ENCODE measurements at places on chromosomes 2 and 18.

- no peak for DNase-seq
Observed at GRCh38 chr2:239523954-239524330, 123.1 kb upstream of the HDAC4 start.

- DNase-seq: no peak
Observed at GRCh38 chr2:41775366-41776025, 272.3 kb upstream of the PKDCC start.

DNA sequence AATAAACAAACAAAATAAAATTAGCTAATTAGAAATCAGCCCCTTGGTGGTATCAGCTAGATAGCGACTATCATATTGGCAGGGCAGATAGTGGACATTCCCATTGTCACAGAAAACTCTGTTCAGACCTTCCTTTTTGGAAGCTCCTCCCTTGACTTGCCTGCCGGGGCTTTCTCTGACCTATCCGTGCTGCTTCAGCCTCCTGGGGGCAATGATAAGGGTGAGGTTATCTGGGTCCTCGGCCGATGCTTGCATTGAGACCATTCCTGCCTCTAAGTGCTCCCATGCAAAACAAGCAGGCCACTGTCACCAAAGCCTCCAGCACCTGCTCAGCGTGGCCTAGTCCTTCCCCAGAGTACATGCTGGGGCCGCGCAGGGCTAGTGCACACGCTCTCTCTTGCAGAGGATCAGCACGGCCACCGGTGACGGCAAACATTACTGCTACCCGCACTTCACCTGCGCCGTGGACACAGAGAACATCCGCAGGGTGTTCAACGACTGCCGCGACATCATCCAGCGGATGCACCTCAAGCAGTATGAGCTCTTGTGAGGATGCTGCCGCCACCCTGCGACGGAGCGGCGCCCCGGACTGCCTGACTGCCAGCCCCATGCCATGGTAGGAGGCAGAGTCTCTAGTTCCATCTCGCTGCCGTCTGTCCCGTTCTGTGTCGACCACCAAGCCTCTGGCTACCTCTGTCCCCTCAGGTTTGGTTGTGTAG lies 27.4 kb downstream of the MPPE1 start:
- DNase-seq: no peak

GRCh38 chr2:31122133-31122532 lies 16.1 kb downstream of the GALNT14 start:
- DNase-seq: no peak

- no peak for DNase-seq
Observed at GRCh38 chr2:73503992-73504570, 118.4 kb downstream of the ALMS1 start.

DNA sequence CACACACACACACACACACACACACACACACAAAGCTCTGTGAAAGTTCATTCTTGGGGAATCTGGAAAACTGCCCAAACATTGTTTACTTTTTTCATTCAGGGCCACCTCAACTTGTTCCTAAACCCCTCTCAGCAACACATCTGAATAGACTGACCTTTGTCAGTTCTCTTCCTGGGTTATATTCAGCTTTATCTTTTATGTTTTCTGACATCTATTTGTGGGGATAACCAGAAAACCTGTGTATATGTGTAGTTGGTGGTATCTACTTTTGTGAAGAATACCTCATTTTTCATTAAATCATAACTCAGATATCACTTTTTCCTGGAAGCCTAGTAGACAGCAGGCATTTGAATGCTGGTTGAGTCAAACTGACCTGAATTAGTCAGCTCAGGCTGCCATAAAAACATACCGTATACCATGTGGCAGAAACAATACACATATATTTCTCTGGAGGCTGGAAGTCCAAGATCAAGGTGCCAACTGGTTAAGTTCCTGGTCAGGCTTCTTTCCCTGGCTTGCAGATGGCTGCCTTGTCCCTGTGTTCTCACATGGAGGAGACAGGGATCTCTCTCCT lies 11.0 kb upstream of the RNF144A start:
- DNase-seq: no peak

- no peak for DNase-seq
Observed at GRCh38 chr2:99878581-99879350, 263.6 kb downstream of the AFF3 start.

GRCh38 chr2:98295275-98295674 lies 51.0 kb upstream of the CNGA3 start:
- no peak for DNase-seq

GRCh38 chr2:46340740-46341420 lies 43.7 kb downstream of the EPAS1 start:
- no peak for DNase-seq

GRCh38 chr2:24439280-24439970 lies 51.6 kb upstream of the NCOA1 start:
- no peak for DNase-seq

DNA sequence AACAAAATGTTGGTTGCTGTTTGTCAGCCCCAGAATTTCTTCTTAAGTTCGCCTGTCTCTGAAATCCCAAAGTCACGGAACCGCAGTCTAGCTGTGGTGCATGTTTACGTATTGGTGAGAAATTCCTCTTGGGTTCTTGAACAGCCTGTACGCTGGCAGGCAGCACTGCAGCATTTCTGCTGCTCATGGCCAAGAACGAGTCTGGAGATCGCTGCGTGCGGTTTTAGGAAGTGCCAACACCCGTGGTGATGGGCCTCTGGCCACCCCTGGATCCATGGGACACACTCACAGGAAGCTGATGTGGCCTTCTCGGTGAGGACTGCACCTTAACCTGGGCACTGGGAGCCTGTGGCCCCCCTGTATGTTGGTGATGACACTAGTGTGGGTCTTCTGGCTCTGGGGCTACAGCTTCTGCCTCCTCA lies 23.7 kb downstream of the ASB1 start:
- no peak for DNase-seq

GRCh38 chr18:25560369-25560768 lies 208.4 kb upstream of the ZNF521 start:
- DNase-seq: no peak

DNA sequence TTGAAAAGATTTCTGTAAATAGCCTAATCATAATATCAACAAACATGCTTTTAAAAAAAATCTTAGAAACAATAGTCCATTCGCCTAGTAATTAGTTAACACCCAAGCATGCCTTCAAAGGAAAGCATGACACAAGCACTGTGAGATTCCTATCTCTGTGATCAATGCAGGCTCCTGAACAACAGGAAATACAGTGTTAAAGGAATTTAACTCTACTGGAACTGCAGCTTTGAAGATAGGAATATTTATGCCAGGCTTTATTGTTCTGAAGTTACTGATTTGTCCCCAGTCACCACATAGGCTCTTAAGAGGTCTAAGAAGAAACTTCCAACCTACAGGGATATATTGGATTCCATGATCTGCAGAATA lies 15.4 kb upstream of the FAM124B start:
- no peak for DNase-seq

DNA sequence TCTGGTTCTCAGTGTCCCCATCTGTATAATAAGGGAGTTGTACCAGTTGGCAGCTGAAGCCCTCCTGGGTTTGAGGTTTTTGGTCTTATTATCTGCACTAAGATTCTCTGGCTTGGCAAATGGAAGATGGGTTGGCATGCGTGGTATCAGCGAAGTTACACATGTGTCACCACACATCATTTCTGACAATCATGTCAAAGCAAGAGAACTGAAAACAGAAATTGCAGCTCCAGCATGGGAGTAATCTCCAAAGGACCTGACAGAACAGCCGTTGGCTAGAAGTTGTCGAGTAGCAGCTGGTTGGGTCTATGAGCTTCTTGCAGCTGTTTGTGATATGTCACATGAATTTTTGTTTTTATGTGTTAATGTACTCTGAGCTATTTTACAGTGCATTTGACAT lies 317.4 kb downstream of the SLC4A3 start:
- no peak for DNase-seq

- DNase-seq: no peak
Observed at GRCh38 chr2:46858702-46859090, 56.9 kb downstream of the MCFD2 start.

DNA sequence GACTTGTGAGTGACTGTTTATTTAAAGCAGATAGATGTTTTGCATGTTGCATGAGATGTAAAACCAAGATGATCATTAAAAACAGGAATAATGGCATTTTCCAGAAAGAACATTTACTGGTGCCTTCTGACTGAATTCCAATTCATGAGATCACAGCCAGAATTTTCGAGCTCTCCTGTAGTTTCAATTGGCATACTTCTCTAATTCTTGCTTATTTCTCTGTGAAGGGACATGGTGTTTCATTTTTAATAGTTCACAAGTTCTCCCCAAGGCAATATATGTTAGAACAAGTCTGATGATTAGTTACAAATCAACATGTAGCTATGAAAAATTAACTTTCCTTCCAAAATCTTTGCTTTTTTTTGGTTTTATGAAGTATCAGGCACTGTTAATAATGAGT lies 105.7 kb downstream of the PDE1A start:
- DNase-seq: no peak

- DNase-seq: no peak
Observed at GRCh38 chr2:212931271-212931670, 220.1 kb downstream of the IKZF2 start.

- no peak for DNase-seq
Observed at GRCh38 chr2:75465317-75465984, 95.3 kb downstream of the EVA1A start.

- no peak for DNase-seq
Observed at GRCh38 chr2:23656597-23656973, 270.3 kb downstream of the ATAD2B start.

DNA sequence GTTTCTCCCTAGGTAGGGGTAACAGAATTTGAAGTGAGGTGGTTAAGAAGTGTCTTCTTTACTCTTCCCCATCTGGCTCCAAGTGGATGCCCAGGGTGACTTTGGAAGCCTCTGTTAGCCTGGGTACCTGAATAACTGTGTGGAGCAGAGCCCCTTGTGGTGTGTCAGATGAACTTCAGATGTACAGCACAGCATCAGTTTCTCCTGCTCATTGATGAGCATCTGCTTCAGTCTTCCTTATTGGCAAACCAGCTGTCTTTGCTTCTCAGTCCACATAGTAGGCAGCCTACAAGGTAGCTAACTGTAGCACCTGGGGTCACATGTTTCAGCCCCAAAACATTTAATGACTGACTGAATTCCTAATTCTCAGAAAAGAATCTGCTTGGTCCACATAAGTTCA lies 56.2 kb upstream of the ATP8B1 start:
- no peak for DNase-seq

DNA sequence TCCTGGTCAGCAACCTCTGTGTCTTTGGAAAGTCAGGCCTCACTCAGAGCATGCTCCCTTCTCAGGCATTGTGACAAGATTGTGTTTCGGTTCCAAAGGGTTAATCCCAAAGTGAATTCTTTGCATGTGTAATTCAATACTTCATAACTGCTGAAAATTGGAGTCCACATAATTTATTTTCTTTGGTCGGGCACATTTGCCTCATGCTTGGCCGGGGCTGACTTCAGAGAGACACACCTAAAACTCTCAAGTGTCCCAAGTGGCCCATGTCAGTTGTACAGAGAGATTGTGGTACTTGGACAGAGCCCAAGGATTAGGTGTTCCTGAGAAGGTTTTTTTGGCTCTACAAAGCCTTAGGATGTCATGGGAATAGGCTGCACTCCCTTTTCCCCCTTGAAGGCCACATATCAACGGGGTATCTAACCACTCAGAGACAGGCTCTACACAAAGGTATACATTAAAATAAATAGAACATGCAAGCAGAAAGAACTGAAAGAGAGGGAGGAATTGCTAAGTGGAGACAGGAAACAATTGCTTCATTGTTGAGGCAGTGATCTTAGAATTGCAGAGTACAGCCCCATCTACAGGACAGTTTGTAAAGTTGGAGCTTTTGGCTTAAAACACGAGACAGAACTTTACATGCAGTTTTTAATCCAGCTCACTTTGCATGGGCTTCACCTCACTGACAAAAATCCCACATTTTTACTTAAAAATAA lies 1232.3 kb upstream of the ZEB2 start:
- no peak for DNase-seq

- DNase-seq: no peak
Observed at GRCh38 chr2:16096962-16097361, 156.6 kb downstream of the MYCN start.

DNA sequence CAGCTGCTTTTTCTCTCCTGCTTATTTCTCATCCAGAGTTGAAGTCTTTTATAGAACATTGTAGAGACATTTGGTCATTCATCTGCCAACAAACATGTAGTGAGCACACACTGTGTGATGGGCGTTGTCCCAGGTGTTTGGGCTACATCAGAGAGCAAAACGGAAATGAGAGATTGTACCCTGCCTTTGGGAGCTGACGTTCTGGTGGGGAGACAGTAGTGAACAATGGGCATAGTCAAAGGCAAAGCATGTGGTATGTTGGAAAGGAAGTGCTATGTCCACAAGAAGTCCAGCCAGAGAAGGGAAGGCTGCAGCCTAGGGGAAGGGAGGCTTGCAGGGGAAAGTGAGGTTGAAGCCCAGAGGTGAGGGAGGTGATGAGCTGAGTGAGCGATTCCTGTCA lies 78.1 kb downstream of the PIEZO2 start:
- DNase-seq: no peak

DNA sequence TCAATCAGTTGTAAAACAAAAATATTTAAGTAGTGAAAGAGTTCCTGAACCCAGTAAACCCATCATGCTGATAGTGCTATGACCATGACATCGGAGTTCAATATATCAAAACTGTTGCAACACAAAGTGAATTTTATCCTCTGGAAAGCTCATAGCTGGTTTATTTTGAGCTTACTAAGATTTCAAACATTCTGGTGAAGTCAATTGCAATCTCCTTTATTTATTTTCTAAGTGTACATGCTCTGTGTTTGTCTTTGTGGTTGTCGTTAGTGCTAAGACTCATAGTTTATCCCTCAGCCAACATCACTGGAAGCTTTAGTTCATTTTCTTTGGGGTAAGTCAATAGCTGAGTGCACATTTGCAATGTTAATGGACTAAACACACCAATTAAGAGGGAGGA lies 91.9 kb downstream of the QPCT start:
- no peak for DNase-seq

- DNase-seq: no peak
Observed at GRCh38 chr2:159938395-159938794, 124.0 kb downstream of the PLA2R1 start.

DNA sequence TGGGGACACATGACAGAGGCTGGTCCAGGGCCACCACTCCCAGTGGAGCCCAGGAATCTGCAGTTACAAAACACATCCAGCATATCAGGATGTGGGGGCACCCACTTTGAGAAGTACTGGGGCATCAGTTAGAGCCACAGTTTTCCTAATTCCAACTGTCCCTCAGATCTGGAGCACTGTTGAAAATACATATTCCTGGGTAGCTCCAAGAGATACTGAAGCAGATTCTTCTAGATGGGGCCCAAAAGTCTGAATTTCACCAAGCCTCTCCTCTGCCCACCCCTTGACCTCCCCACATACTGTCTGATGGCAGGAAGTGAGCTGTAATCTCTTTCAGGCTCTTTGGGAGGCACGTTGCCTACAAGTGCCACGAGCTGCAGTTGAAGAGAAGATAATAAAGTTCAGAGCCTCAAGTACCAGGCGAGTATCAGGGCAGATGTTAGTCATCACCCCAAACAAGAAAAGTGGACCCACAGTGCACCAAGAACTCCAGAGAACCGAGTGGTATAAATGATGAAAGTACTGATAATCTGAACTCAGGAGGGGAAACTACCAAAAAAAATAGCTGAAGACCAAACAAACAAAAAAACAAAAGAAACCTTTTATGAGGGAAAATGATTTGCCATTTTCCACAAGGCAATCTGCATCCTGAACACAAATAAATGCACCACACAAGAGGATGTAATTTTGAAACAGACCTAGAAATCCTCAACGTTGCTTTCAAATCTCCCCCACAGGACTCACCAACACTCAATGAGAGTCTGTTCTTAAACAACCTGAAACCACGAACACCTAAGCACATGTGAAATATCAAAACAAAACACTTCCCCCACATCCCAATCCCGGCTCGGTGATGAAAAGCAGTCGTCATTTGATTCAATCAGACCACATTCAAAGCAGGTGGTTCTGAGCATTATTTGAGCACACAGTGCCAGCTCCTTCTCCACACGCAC lies 98.7 kb downstream of the TCF4 start:
- DNase-seq: no peak

Data from stimulated activated CD8-positive, alpha-beta memory T cell treated with anti-CD3 and anti-CD28 coated beads, Interleukin-7, amount 100 ng/mL, for 1 hour (primary cell).